ENCODE measurements at places on chromosomes 12 and 14. TPM values are rescaled to one million over a fixed set of nuclear protein-coding genes. Genes with fewer than 3 reads are reported as not detected.

The KRT72 gene
- polyA plus RNA-seq: not detected

DNA sequence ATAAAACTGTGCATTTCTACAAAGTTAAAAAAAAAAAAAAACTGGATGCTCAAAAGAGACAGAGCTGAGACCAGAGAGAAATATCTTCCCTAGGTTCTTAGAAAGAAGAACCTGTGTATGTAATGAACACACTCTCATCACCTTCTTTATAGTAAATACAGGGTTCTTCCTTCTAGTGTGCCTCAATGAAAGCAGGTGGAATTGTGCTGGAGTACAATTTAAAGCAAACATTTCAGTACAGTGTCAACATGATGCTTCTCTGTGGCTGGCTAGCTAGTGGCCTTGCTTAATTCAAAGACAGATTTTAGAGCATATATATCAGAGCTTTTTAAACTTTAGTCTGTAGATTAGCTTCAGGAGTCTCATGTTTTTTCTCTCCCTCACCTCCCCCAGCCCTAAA is 249.8 kb upstream of the ARHGAP5 start:
- no peak for DNase-seq

DNA sequence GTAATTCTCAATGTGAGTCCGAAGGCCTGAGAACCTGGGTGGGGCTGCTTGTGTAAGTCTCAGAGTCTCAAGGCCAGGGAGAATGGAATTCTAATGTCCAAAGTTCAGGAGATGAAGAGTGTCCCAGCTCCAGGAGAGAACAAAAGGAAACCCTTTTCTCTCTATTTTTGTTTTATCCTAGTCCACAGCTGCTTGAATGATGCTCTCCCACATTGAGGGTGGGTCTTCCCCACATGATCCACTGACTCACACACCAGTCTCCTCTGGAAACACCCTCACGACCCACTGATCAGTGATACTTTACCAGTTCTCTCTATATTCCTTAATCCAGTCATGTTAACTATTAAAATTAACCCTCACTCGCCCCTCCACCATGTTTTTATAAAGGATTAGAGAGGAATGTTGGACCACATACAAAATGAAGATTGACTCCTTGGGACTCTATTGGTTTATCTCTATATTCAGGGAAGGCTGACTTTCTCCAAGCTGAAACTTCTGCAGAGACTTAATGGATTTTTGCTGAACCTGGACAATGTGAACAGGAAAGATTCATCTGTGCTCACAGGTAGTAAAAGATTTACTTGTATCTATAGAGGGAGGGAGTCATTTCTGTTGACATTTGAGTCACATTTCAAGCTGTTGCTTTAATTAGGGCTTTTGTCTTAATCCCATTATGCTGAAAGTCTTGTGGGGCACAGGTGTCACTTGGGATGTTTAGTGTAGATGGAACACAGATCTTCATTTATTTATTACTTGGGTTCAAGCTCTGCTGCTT is 1061.0 kb upstream of the TMEM132C start:
- no peak for DNase-seq

GRCh38 chr12:108542320-108542719 is 18.7 kb downstream of the SART3 start:
- DNase-seq: no peak

DNA sequence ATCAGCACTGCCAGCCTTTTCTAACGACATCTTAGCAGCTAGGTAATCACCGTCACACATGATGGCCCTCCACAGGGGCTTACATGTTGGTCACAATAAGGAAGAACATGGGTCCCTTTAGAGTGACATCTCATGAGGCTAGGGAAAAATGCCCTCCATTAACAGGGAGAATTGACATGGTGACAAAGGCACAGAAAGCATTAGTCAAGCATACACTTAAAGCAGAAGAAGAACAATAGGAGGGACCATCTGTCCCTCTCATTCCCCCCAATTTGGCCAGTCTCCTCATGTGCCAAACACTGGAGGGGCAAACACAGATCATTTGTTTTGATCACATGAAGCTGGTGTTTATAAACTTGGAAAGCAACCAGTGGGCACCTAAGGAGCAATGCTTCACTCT is 78.0 kb downstream of the GRIP1 start:
- no peak for DNase-seq

The TMPRSS12 gene
- polyA plus RNA-seq: 0.18 TPM

The NDRG2 gene
- polyA plus RNA-seq: 184 TPM

- no peak for DNase-seq
These were observed 163.1 kb downstream of the TTC8 start for GRCh38 chr14:88987516-88987915.

DNA sequence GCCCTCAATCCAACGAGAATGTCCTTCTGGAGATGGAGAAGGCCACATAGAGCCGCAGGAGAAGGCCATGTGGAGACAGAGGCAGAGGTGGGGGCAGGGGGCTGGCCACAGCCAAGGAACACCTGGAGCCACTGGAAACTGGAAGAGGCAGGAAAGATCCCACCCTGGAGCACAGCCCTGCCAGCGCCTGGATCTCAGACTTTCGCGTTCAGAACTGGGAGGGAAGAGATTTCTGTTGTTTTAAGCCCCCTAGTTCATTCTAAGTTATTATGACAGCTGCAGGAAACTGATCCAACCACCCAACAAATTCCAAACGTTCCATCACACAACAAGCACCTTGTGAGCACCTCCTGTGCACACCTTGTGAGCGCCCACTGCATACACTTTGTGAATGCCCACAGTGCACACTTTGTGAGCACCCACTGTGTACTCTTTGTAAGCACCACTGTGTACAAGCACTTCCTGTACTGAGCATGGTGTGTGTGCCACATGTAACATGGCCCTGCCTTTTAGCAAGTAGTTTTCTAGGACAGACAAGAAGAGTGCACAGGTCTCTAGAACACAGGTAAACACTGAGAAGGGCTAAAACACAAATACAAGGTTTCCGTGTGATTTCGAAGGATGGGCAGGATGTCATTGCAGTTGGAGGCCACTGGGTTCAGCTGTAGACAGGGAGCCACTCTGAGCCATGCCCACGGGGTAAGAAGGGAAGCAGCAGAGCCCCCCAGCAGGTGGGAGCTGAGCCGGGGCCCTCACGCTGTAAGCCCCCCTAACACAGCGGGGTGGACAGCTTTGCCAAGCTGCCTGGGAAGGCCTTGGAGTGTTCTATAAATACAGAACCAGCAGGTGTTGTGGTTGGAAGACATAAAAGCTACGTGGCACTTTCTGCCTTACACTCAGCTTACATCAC is 15.4 kb downstream of the RIMBP2 start:
- no peak for DNase-seq

GRCh38 chr14:104314251-104314941 is 176.0 kb downstream of the KIF26A start:
- no peak for DNase-seq
